Activated T-cell treated with anti-CD3 and anti-CD28 coated beads, Interleukin-2, amount 50 U/mL, for 48 hours (primary cell): ENCODE measurements at places on chromosomes 11 and 22.

DNA sequence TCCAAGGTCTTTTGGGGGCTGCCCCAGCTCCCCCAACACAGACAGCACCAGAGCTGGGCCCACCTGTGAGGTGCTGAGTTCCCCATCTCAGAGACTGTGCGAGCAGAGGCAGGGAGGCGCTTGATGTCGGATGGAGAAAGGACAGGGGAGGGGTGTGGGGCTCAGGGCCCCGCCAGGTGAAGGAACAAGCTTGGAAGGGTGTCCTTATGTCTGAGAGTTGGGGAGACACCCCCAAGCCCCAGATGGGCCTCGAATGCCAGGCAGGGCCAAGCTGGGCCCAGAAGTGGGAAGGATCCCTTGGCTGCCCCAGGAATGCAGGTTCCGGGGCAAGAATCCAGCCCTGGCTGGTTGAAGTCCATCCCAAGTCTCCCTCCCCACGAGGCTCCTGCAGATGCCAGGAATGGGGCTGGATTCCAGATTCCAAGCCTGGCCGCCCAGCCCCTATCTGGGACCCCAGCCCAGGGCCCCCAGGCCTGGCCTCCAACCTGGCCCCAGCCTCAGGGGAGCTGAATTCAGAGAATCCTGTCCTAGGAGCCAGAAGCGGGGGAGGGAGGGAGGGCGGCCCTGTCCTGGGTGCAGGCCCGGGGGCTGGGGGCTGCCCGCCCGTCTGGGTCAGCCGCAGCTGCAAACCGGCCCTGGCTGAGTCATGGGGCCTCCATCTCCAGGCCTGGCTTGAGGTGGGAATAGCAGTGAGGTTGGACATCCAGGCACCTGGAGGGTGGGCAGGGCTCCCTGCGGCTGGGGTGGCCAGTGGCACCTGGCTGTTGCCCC, 50.9 kb downstream of the CDKN1C start:
- DNase-seq: no peak

GRCh38 chr11:3154001-3154599, 11.0 kb downstream of the OSBPL5 start:
- DNase-seq: no peak

DNA sequence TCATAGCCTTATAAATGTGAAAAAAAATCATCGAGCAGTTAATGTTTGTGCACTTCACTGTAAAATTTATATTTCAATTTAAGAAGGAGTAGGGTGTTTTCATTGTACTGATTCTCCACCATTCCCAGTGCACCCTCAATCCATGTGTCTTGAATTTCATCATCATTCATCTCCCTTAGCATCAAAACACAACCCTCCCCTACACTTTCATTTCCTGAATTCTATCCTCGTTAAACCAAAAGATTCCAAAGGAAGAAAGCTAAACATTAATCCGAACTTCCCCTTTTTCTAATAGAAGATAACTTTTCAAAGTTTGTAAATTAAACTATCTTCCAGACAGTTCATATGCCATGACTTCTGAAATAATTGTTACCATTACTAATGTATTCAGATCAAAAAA, 34.1 kb upstream of the OR8B8 start:
- DNase-seq: no peak

DNA sequence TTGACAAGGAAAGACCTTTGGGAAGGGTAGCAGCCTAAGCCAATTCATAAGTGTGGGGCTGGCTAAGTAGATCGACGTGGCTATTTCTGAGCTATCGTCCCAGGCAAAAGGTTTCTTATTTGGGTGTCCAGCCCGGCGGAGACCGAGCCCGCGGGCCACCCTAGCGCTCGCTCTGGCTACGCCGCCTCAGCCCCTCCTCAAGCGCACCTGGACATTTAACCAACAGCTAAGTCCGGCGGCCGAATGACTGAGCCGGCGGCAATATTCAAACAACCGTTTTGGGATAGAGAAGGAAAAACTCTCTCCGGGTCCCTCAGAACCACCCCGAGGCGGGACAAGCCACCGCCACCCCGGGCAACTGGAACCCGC, 457 bp downstream of the RNF141 start:
- DNase-seq: no peak

DNA sequence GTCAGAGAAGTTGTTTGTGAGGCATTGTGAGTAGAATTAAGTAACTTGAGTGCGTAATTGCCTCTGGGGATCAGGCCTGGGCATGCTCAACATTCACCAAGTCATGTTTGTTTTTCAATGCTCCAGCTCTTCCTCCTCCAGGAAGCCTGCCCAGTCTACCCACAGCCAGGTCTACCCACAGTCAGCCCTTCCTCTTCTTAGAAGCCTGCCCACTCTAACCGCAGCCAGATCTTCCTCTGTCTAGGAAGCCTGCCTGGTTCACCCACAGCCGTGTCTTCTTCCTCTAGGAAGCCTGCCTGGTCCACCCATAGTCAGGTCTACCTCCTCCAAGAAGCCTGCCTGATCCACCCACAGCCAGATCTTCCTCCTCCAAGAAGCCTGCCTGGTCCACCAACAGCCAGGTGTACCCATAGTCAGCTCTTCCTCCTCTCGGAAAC, 25.0 kb downstream of the LRP5 start:
- no peak for DNase-seq

DNA sequence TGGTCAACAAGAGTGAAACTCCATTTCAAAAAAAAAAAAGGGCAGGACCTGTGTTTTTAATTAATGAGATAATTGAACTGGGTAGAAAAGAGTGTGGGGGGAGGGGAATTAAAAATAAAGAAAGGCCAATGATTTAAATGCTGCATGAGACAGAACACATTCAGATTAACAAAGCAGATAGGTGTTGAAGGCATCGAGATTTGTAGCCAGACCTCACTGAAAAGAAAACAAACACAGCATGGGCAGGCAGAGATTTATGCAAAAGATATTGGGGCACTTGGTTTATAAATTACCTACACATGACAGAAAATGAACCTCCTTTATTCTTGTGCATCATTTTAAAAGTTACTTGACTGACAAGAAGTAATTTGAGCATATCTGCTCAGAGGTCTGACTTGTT, 354.0 kb upstream of the API5 start:
- no peak for DNase-seq
